Osteoblast (primary cell): ENCODE measurements at places on chromosomes 1 and 21.

DNA sequence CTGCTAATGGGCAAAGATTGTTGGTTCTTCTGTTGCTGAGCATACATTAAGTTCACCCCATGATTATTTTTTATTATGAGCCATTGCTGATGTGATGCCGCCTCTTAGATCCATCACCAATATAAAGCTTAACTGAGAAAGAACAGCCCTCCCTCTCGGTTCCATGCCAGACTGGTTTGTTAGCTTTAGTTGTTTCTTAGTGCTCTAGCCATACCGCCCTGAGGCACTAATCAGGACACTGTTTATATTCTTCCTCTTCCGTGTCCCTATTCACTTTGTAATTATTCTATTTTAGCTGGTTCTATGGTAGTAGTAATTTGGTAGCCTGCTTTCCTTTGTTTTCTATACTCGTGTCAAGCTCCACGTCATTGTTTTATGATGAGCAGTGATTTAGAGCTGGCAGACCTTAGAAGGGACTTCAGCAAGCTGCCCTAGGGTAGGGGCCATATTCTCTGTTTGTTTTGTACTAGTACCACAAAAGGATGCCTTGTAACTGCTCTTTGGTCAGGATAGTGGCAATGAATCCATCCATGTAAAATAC is 27.3 kb upstream of the PDPN start:
- no peak for DNase-seq

DNA sequence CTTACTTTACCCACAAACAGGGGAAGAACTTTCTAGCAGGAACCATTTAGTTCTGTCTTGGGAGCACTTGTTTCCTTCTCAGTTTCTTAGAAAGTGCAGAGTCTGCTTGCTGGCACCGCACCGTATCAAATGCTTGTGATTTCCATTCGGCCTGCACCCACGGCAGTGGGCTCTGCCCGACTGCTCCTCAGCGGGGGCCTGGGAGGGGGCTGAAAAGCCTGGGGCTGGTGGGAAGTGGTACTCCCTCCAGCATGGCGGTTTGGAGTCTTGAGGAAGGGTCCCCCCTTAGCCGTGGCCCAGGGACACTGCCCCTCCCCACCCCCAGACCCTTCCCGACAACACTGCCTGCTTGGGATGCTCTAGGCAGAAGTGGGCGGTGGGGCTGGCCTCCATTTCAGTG is 57.0 kb downstream of the KIF26B start:
- no peak for DNase-seq

- DNase-seq = no peak
Measured at GRCh38 chr1:84156210-84156621, 12.1 kb downstream of the PRKACB start.

- no peak for DNase-seq
Measured at GRCh38 chr1:218339267-218339831, 5.8 kb upstream of the TGFB2 start.

- no peak for DNase-seq
Measured at GRCh38 chr21:45586289-45586858, 44.1 kb upstream of the SLC19A1 start.
